ENCODE measurements at places on chromosomes 5 and 9. TPM values are rescaled to one million over a fixed set of nuclear protein-coding genes. Genes with fewer than 3 reads are reported as not detected.

The SLC6A3 gene
- 0.07 TPM for total RNA-seq

- no peak for DNase-seq
Observed at GRCh38 chr5:150765799-150766169, 7.0 kb upstream of the DCTN4 start.

DNA sequence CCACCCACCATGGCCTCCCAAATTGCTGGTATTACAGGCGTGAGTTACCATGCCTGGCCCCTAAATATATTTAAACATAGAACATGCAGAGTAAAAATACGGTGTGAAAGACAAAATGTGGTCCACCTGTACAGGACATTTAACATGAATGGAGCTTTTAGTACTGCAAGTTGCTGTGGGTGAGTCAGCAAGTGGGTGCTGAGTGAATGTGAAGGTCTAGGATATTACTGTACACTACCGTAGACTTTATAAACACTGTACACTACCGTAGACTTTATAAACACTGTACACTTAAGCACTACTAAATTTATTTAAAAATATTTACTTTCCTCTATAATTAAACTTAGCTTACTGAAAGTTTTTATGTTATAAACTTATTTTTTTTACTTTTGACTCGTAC, 317.8 kb downstream of the PRDM9 start:
- no peak for DNase-seq

The HAPLN1 gene
- total RNA-seq, result 45.0 TPM

GRCh38 chr5:169744336-169744735, 107.3 kb downstream of the DOCK2 start:
- DNase-seq, result no peak

The PLAC8L1 gene
- 2.7 TPM for total RNA-seq

- DNase-seq, result no peak
Observed at GRCh38 chr5:174433098-174433497, 291.3 kb upstream of the MSX2 start.

The TAF9 gene
- 92.7 TPM for total RNA-seq

GRCh38 chr5:72633649-72634048, 126.4 kb upstream of the ZNF366 start:
- DNase-seq, result peak; percentile 70

The POU5F2 gene
- total RNA-seq, result 0.54 TPM

- DNase-seq, result peak; percentile 78
Observed at GRCh38 chr5:126124706-126125345, 298.4 kb upstream of the GRAMD2B start.

GRCh38 chr5:66066826-66067225, 77.3 kb upstream of the SREK1 start:
- no peak for DNase-seq

DNA sequence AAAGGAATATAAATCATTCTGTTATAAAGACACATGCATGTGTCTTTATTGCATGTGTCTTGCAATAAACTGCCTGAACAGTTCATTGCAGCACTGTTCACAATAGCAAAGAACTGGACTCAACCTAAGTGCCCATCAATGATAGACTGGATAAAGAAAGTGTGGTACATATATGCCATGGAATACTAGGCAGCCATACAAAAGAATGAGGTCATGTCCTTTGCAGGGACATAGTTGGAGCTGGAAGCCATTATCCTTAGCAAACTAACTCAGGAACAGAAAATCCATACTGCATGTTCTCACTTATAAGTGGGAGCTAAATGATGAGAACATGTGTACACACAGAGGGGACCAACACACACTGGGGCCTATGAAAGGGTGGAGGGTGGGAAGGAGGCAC, 63.7 kb upstream of the CHD1 start:
- DNase-seq, result no peak

DNA sequence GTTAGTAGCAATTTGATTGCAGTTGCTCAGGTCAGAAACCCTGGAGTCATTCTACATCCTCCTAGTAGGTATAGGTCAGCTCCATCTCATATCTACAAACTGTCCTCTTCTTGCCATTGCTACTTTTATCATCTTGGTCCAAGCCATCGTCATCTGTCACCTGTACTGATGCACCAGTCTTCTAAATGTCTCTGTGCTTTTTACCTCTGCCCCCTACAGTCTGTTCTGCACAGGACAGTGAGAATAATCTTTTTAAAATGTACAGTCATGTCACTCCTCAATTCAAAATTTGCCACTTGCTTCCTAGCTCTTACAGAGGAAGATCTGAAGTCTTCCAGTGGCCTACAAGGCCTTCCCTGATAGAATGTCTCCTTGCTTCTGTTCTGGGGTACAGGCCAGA, 6.8 kb downstream of the NNT start:
- DNase-seq, result no peak

The SLC6A7 gene
- not detected for total RNA-seq

- no peak for DNase-seq
Observed at GRCh38 chr9:91182429-91183225, 179.1 kb downstream of the AUH start.

DNA sequence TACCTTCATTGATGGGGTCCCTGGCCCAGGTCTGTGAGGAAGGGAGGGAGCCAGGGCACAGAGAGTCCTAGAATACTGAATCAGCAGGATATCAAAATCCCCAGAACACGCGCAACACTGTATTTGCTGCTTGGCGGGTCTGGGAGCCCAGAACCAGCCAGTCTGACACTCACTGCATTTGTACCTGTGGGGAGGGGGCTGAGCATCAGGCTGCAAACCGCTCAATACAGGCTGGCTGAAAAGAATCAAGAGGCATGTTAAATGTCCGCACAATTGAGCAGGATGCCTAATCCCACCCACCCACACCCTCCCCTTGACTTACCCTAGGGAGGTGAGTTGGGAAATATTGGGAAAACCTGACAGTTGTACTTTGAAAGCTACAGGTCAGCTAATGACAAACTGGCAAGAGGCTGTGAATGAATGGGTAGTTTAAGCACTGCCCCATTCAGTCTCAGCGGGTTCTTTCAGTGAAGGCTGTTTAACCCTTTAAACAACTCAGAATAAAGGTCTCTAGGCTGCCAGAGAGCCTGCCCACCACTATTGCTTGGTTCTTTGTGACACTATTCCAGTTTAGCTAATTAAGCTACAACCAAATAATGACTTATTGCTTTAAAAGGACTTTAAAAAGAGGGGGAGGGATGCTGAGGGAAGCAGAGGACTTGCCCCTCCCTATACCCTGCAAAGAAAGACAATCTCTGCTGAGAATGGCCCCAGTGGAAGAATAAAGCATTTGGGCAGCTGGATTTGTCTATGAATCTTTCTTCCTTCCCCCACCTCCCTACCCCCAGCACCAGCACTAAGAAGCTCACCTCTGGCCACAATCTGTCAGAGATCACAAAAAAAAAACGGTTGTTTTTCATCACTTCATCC, 5.0 kb downstream of the SPRY4 start:
- DNase-seq, result no peak

- DNase-seq, result no peak
Observed at GRCh38 chr5:1288439-1289335, 6.2 kb downstream of the TERT start.

DNA sequence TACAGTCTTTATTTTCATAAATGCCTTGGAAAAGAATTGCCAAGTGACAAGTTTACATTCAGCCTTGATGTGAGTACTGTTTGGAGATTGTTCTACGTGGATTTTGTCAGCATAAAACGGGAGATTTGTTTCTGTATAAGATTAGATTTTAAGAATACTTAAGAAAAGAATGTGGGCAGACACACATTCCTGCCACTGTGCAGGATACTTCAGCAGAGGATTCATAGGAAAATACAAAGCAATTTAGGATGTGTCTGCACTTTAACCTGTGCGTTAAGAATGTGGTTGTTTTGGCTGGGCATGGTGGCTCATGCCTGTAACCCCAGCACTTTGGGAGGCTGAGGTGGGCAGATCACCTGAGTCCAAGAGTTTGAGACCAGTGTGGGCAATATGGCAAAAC, 37.2 kb downstream of the GPR107 start:
- no peak for DNase-seq

GRCh38 chr9:79565245-79565644, 6.5 kb upstream of the TLE4 start:
- no peak for DNase-seq

DNA sequence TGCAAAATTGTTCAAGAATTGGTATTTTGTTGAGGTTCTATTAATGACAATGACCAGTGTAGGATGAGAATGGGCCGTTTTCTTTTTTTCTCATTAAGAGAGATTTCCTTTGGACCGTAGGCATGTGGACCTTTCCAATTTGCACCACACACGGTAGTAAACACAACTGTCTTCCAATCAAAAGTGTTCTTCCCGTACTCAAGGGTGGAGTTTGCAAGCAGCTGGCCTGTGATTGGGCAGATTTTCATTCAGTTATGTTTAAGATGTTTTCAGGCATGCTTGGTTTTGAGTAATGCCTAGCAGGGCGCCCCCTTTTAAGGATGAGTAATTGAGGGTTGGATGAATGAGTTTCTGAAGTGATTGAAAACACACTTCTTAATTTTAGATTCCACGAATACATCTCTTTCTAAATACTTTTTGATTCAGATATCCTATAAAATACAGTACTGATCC, 2.5 kb downstream of the KDM3B start:
- DNase-seq, result peak; percentile 82

The SLC6A19 gene
- not detected for total RNA-seq

DNA sequence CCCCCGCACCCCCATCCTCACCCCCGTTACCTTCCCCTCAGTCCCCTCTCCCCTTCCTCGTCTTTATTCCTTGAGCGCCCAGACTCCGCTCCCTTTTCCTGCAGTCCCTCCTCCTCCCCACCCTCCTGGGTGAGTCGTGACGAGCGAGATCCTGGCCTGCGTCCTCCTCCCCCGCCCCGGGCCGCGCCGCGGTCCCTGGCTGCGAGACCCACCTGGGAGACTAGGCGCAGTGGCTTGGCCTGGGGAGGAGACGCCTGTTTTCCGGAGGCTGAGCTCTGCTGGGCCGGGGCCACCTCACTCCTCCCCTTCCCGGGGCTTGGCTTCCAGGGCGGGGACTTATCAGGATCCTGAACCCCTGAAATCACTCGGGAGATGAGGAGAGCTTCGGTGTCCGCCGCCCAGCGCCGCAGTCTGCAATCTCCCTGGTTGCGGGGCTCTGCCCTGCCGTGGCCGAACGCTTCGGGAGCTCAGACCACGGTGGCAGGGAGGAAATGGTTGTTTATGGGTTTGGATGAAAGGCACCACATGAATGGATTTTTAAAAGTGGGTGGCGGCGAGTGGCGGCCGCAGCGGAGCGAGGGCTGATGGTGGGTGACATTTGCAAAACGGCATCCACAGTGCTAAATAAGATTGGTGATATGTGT, 984 bp downstream of the STXBP1 start:
- DNase-seq, result peak; percentile 63

All from astrocyte (in vitro differentiated cells and primary cell).